Activated naive CD4-positive, alpha-beta T cell (primary cell): ENCODE measurements at places on chromosomes 6 and 20.
A peak's percentile ranks its signal among the peaks of the same experiment; 100 is the strongest.

DNA sequence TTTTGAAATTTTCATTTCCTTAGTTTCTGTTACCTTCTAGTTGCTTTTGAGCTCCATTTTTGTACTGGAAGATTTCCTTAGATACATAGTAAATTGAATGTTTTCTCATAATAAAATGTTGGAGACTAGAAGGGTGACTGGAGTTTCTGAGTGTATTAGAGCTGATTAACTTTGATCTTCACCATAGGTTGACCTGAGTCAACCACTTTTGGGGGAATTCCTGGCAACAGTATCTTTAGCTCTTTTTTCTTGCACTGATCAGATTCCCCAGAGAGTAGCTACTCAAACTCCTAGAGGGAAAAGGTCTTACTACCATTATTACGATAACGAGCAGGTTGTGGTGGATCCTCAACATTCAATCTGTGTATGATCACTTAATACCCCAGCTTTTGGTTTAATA lies 72.7 kb downstream of the KHDC1L start:
- DNase-seq, result no peak

DNA sequence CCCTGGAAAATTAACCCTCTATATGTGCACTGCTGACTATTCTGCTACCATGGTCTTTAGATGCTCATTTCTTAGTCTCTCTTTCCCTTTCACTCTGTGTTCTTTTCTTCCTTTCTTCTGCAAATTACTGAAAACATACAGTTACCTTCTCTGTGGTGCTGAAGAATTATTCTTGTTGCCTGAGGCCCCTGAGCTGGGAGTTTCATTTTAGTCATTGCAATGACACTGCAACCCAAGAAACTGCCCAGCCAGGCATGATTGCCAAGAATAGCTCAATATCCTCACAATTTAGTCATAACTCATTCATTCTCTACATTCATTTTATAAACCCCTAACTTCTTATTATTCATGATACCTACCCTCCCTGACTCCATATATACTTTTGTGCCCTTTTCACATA lies 245.8 kb upstream of the RAB32 start:
- DNase-seq, result no peak

DNA sequence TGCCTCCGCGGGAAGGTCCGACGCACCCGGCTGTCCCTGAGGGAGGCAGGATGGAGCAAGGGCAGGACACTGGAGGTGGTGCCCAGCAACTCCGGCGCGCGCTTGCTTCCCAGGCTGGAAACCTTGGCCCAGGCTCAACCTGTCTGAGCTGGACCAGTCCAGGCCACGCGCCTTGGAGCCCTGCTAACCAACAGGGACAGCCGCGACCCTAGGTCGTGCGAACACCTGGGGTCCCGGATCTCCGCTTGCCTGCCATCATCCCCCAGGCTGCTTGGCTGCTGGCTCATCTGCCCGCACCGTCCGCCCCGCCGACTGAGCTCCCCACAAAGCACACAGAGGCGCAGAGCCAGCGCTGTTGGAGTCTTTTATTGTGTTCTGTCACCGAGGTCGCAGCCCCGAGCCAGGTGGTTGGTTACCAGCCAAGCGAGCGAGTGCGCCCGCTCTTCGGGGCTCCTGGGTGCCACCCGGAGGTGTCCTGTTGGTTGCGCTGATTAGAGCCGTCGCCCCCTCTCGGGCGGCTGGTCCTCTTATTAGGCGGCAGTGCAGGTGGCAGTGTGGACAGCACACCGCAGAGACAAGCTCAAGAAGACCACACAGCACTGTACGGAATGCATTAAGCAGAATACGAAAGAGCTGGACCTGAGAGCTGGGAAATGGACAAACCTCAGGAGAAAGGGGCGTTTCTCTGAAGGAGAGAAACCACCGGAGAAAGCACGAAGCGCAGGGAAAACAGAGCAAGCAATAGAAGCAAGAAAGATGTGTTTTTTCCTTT lies 3.8 kb downstream of the COL12A1 start:
- no peak for DNase-seq

DNA sequence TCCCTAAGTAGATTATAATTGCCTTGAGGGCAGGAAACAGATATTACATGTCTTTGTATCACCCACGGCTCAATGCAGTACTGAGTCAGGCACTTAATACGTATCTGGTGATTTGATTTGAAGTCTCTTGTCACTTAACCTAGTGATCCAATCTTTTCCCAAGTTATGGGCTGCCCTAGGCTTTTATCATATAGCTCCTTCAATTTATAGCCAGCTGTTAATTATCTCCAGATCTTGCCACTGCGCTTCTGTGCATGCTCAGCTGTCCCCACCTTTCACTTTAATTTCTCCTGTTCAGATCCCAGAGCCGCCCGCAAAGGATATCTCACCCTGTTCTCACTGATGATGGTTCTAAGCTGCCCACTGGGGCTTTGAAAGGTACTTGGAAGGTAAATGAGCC lies 41.9 kb downstream of the SNHG17 start:
- DNase-seq, result no peak

GRCh38 chr6:37483917-37484785 lies 15.5 kb downstream of the CCDC167 start:
- DNase-seq, result peak; percentile 64

GRCh38 chr20:62472941-62473585 lies 2.7 kb downstream of the GATA5 start:
- DNase-seq, result no peak

- no peak for DNase-seq
These were observed 639 bp upstream of the RCAN2 start for GRCh38 chr6:46491628-46492547.

DNA sequence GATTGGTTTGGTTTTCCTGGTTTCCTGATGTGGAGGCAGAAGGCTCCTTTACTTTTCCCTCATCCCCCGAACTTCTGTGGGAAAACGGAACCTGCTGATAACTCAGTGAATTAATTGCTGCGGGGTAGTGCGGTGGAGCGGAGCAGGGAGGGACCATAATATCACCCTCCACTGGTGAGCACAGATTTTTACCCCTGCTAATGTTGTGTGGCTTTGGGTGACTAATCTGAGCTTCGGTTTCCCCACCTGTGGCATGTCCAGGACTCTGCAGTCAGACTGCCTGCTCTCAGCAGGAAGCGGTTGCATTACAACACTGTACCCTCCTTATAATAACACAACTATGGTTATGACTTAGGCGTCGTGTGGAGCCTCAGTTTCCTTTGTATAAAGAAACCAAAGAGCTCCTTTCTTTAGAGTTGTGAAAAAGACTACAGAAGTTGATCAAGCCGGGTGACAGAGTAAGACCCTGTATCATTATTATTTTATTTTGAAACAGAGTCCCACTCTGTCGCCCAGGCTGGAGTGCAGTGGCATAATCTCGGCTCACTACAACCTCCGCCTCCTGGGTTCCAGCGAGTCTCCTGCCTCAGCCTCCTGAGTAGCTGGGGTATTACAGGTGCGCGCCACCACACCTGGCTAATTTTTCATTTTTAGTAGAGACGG lies 2.2 kb upstream of the ID1 start:
- DNase-seq, result no peak

GRCh38 chr20:10735195-10735949 lies 61.6 kb upstream of the JAG1 start:
- no peak for DNase-seq

GRCh38 chr6:89045576-89045975 lies 35.0 kb upstream of the PNRC1 start:
- no peak for DNase-seq

DNA sequence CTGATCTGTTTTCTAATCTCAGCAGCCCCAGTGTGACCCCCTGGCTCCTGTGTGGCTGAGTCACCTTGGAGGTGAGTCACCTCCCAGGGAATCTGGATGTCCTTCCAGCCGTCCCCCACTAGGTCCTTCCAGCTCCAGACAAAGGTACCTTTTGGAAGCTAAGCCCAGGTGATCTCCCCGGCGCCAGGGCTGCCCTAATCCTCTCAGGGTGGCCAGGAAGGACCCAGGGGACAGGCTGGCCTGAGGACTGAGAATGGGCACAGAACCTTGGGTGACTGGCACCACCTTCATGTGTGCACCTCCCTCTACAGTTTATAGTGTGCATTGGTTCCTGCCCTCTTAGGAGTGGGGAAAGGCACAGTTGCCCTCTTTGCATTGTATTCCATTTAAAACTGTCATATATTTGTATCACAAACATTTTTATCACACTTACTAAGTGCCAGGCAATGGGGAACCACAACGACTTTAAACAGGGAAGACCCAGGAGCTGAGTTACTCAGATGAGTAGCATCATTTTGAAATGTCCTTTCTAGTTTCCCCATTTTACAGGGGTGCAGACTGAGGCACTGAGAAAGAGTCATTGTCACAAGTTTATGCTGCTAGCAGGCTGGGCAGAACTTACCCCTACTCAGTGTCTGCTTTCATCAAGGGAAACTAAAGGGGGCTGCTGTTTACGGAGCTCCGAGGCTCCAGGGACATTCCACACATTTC lies 2.6 kb upstream of the BPIFB4 start:
- DNase-seq, result no peak

- no peak for DNase-seq
These were observed 4.5 kb upstream of the SIRPA start for GRCh38 chr20:1890469-1891262.

DNA sequence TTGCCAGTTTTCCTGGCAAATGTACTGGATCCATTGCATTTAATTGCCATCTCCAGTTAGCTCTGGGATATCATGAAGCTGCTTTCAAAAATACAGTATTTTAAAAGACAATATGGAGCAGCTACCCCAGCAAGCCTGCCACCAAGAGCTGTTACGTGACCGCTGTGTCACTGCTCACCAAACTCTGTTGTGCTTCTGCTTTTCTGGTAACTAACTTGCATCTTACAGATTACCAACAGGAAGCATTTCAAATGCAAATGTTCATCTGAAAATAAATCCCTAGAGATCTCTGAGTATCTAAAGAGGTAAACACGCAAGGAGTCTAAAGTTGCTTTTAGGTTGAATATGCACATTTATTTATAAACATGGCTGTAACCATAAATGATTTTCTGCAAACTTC lies 1008.3 kb downstream of the KIF16B start:
- DNase-seq, result no peak

- DNase-seq, result no peak
These were observed 4.9 kb upstream of the LRRN4 start for GRCh38 chr20:6058684-6059295.

- DNase-seq, result no peak
These were observed 34.6 kb downstream of the PPP1R14C start for GRCh38 chr6:150177259-150177951.

DNA sequence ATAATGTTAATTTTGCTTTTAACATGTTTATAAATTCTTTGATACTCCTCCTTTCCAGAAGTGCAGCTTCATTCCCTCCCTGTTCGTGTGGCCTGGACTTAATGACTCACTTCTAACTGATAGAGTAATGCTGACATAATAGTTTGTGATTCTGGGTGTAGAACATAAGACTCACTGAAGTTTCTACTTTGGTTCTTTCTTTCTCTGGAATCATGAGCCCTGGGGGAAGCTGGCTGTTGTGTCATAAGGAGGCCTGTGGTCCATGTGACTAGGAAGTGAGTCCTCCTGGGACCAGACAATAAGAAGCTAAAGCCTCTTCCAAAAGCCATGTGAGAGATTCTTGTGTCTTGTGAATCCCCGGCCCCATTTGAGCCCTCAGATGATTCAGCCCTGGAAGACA lies 30.5 kb upstream of the HLA-G start:
- DNase-seq, result no peak

GRCh38 chr6:1326535-1327121 lies 14.7 kb downstream of the FOXQ1 start:
- no peak for DNase-seq

GRCh38 chr20:47821481-47822100 lies 36.3 kb upstream of the SULF2 start:
- DNase-seq, result no peak

GRCh38 chr20:51815383-51816076 lies 13.2 kb upstream of the SALL4 start:
- DNase-seq, result no peak

DNA sequence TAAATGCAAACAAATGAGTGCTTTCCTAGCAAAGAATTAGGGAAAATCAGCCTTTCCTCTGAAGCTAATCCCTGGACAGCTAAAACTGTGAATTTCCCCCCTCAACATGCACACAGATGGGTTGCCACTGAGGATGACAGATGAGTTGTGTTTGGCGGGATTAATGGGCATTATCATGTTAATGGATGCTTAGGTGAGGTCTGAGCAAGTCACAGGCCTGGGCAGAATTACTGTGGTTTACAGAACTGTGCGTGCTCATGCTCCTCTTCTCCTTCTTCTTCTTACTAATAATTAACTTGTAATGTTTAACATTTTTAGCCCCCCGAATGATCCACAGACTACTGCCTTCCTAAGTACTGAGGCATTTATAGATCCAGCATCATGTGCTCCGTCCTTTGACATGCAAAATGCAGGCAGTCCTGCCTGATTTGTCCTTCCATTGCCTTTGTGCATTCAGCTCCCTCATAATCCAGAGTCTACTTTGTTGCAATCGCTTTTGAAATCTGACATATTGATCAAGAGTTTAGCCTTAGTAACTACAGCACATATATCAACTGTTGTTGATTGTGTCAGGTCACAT lies 753.4 kb upstream of the MMS22L start:
- DNase-seq, result no peak

DNA sequence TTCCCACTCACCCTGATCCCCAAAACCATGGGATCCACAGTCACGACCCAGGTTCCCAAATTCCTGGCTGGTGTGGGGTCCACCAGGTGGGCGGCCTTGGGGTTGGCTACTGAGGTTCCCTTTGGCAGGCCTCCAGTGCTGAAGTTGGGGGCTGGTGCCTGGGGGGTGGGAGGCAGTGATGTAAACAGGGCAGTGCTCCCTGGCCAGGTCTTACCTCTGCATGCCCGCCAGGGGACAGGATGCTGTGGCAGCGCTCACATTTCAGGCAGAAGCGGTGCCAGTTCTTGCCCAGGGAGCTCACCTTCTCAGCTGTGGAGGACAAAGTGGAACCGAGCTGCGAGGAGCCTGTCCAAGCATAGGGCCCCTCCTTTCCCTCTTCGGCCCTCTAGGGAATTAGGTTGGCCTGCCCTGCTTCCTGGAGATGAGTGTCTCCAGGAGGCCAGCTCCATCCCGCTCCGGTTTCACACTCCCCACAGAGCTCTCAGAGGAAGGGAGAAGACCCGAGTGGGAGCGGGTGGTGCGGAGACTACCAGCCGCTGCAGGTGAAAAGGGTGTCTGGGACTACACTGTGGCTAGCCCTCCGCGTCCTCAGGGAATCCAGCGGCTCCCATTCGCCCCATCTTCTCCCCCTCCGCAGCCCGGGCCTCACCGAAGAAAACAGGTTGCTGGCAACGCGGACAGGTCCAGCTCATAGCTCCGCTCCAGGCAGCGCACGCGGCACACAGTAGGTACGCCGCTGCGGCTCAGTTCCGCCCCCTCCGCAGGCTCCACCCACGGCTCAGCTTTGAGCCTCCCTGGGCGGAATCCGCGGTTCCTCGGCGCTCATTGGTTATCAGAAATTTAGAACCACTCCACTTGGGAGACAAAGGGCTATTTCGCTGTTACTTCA lies at the start of gene CRIP3:
TSS of gene CRIP3 (minus strand) at position 726 of the 889 bp plus-strand sequence. CDS start at position 692, 34 bp downstream.
- no peak for DNase-seq

DNA sequence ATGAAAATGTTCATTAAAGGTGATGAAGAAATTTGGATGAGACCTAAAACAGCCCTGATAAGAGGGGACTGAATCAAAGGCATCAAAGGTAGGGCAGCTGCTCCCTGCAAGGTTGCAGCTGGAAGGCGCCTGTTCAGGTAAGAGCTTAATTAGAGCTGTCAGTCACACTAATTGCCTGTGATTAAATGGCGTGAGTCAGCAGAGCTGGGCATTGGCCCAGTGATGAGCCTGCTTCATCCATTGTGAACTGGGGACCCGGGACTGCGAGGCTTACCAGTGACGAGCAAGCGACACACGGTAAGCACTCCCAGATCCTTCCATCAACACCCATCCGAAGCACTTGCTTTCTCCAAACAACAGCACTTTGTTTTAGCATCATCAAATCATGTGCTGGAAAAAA lies 621.5 kb upstream of the CDH4 start:
- no peak for DNase-seq

GRCh38 chr6:33414592-33415271 lies 3.2 kb downstream of the CUTA start:
- DNase-seq, result no peak
